Right ventricle myocardium superior (tissue), 1 donor: ENCODE measurements at places on chromosomes 2 and 18.

- DNase-seq, result no peak
Observed at GRCh38 chr2:144240656-144241339, 279.1 kb downstream of the ZEB2 start.

DNA sequence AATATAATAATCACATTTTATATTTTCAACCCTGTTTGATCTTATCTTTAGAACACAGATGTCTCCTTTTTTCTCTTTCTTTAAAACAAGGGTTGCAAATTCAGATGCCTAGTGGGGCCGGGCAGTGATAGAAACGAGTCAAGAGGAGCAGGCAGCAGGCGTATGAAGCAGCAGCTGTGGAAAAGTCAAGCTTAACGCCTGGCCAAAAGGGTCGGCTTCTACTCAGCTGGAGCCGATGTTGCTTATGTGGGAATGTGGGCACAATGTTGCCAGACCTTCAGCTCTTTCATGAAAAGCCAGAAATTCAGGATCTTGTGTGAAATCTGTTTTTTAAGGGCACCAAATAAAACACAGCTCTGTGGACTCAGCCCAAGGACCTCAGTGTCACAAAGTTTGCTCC is 642.7 kb downstream of the ARHGAP15 start:
- no peak for DNase-seq

DNA sequence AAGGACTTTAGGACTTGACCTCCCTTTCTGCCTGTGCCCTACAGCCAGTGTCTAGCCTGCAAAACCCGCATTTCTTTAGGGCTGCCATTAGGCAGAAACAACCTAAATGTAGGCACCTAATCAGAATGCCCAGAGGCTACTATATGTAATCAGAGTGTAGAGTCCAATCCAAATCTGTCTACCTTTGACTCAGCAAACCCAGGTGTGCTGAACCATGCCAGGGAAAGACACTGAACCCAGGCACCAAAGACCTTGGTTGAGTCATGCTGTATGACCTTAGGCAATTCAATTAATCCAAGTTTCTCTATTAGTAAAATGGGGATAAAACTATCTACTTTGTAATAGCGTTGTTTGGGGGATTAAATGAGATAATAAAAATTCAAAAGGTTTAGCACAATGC is 20.7 kb downstream of the CAPN14 start:
- DNase-seq, result no peak

DNA sequence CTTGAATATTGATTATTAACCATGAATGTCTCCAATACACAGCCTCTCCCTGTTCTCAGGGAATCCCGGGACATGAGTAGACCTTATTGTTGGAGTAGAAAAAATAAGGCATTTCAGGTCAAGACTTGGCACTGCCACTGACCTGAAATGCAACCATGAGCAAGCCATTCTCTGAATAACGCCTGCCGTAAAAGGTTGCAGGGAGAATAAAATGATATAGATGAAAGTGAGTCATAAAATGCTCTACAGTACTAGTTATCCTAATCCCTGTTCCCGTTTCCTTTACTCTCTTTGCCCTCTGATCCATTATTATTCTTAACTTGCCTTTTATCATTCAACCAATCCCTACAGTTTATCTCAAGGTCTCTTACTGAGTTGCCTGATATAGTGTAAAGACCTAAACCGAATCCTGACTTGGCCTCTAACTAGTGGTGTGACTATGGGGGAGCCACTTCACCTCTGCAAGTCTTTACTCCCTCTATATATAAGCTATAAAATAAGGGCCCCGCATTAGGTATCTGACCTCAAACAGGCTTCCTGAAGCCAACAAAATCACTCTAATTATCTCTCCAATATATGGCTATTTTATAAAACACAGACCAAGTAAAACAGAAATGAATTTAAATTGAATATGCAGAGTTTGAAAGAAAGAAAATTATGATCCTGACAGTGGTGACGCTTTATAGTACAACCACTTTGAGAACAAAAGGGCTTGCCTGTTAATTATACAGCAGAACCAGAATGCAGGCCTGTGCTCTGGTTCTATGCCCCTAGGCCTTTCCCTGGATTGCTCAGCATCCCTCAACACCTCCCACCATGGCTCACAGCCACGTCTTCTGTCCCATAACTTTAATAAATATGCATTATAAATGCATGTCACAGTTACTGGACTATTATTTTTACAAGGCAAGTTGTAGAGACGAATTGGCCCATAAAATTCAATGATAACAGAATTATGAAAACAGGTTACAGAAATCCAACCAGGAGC is 183.1 kb downstream of the STK39 start:
- no peak for DNase-seq

DNA sequence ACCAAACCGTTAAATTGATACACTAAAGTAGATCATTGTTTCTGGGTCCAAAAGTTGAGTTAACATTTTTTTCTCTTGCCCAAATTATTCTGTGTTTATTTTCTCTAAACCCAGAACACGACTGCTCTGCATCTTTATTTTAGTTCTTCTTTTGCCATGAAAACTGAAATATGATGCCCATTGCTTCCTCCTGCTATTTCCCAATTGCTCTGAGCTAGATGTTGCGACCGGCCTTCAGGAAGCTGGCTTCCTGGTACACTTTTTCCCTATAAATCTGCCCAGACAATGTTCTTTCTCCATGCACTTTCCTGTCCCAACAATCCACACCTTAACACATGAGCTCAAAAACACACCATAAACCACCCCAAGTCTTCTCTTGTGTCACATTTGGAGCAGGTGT is 501.4 kb downstream of the FBXO15 start:
- DNase-seq, result no peak

GRCh38 chr18:54918060-54918459 is 41.2 kb downstream of the CCDC68 start:
- DNase-seq, result no peak

GRCh38 chr18:36527051-36527450 is 229.5 kb downstream of the FHOD3 start:
- no peak for DNase-seq

DNA sequence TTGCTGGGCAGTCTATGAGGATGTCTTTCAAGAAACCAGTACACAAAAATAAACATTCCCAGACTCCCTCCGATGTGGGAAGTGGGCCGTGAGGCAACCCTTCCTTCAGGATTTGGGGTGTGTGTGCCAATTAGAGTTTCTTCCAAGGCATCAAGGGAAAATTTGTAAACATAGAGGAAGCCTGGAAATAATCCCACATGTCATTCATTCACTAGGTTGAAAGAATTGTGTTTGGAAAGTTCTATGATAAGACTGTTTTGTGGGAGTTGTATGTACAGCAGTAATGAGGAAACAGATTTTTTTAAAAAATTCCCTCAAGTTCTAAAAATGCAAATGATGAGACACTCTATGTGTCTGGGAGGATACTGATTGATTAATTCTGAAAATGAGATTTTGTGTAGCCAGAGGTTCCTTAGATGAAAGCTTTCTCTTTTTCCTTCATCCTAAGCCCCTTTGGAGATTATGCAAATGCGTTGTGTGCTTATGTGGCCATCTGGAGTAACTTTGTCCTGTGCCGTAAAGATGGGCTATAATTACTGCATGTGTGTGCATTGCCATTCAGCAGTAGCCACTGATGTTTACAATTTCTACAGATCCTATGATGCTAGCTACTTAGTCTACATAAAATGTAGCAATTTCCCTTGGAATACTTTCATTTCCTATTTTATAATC is 107.8 kb upstream of the TPO start:
- no peak for DNase-seq

GRCh38 chr2:103265521-103265920 is 503.7 kb downstream of the TMEM182 start:
- no peak for DNase-seq

- DNase-seq, result no peak
Observed at GRCh38 chr2:77310416-77310815, 211.8 kb downstream of the LRRTM4 start.

DNA sequence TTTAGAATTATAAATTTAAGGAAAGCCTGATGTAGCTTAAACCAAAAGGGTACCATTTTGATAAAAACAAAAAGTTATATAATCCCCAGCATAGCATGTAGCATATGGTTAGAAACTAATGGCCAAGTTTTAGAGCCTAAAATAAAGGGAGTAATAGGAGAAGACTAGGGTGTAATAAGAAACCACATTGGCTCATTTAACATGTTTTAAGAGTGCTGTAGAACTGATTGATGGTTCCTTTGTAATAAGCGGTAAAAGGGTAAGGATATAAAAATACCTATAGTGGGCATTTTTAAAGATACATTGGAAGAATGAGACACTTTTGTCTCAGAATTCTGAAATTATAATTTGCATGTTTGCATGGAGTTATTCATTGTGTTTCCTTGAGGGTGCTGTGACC is 1.9 kb downstream of the PSMA8 start:
- DNase-seq, result no peak

- DNase-seq, result no peak
Observed at GRCh38 chr2:3667151-3667631, 9.2 kb downstream of the ALLC start.

DNA sequence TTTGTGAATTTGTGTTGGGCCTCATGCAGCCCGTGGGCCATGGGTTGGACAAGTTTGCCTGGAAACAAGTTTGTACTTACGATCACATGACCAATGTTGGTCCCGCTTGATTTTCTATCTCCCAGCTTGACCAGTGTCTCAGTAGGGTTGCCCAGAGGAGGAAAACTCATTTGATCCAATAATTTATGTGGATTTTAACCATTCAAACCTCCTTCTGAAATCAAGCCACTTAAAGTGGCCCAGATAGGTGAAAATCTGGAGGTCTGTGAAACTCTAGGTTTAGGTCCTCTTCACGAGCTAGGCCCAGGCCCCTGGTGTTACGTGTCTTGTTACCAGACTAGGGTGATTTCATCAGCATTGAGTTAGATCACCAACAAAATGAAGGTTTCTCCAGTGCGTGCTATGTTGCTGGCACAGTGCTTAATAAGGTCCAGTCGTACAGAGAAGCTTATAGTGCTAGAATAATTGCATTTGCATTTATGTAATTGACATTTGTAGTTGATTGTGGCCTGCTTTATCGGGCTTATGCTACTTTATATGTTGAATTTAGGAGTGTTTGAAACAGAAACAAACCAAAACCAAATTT is 4.4 kb downstream of the ACTR2 start:
- no peak for DNase-seq

DNA sequence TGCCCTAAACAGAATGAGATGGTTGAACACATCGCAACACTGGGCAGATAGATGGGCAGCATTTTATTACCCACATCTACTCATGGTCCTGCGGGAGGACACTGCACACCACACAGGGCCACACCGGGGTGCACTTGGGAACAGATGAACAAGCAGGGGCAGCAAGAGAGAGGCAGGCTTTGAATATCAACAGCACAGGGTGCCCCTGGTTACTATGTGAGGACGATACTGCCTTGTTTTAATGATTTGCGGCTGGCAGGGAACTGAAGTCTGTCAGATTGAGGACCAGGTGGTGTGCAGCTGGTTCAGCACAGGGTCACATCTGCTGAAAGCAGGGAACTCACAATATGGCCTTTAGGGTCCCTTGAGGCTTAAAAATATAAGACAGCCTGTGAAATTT is 195.7 kb downstream of the PIEZO2 start:
- no peak for DNase-seq

GRCh38 chr2:53265544-53266299 is 501.9 kb upstream of the CHAC2 start:
- no peak for DNase-seq

- peak; percentile 50 for DNase-seq
Observed at GRCh38 chr2:66239655-66240054, 195.3 kb upstream of the MEIS1 start.

- no peak for DNase-seq
Observed at GRCh38 chr2:109384308-109385271, 229.2 kb downstream of the SEPTIN10 start.
